Smooth muscle cell of the brain vasculature (primary cell): ENCODE measurements at places on chromosomes 3 and 15.
A peak's percentile ranks its signal among the peaks of the same experiment; 100 is the strongest.

DNA sequence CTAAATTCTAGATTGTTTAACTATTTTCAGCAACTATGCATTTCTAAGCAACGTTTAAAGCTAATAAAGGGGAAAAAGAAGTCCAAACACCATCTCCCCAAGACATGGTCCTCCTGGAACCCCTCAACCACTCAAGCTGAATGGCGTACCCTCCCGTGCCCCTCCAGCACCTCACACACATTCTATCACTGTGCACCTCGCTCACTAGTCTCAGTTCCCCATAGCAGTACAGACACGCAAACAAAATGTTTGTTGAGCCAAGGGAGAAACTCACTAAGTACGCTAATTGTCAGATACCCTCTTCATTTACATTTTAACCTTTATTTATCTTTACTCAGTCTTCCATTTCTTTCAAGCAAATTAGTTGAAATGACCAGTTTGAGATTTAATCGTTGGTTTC lies 48.8 kb downstream of the ACAP2 start:
- DNase-seq: no peak

- DNase-seq: no peak
These were observed 89.0 kb downstream of the GHSR start for GRCh38 chr3:172359231-172359630.

DNA sequence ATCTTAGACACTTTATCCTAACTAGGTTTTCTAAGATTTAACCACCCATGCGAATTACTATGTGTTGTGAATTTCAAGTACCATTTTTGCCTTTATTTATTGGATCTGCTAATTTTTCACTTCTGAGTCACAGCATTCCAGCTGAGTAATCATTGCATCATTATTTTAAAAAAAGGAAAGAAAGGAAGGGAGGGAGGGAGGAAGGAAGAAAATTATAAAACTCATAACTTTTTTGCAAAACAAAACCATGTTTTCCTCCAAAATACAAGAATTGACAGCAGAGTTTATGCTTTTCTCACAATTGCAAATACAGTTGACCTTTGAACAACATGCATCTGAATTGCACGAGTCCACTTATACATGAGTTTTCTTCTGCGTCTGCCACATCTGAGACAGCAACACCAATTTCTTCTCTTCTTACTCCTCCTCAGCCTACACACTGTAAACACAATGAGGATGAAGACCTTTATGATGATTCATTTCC lies 651.4 kb upstream of the NECTIN3 start:
- peak; percentile 33 for DNase-seq

DNA sequence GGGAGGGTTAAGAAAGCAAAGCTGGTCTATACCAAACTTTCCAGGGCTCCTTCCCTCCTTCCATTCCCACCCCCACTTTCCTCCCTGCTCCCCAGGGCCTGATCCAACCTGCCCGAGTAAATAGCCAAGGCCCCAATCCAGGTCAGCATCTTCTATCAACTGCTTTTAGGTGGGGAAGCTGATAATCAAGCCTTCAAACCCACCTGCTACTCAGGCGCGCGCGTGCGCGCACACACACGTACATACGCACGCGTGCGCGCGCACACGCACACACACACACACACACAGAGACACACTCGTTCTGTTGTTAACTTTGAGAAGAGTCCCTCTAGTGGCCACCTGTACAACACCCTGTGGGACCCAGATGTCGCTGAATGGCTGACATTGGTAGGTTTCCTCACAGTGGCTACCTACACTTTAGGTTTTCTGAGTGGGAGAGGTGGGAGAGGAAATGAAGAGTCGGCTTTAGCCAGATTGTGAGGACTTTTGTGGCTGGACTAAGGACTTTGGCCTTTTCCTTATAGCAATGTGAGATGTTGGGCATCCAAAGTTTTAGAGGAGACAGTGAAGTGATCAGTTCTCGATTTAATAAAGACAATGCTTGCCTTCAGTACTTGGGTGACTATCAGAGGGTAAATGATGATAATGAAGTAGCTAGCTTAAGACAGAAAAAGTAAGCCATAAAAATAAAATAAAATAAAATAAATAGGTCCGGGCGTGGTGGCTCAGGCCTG lies 179.9 kb upstream of the C2CD4B start:
- peak; percentile 3 for DNase-seq

- DNase-seq: no peak
These were observed 101.1 kb downstream of the CMSS1 start for GRCh38 chr3:99918715-99919114.

GRCh38 chr3:69716119-69716518 lies 23.1 kb upstream of the MITF start:
- DNase-seq: no peak
